GM04504 (cell line): ENCODE measurements at places on chromosomes 16 and 17.
A peak's percentile ranks its signal among the peaks of the same experiment; 100 is the strongest.

- no peak for DNase-seq
These were observed 13.5 kb downstream of the ADORA2B start for GRCh38 chr17:15958484-15958854.

DNA sequence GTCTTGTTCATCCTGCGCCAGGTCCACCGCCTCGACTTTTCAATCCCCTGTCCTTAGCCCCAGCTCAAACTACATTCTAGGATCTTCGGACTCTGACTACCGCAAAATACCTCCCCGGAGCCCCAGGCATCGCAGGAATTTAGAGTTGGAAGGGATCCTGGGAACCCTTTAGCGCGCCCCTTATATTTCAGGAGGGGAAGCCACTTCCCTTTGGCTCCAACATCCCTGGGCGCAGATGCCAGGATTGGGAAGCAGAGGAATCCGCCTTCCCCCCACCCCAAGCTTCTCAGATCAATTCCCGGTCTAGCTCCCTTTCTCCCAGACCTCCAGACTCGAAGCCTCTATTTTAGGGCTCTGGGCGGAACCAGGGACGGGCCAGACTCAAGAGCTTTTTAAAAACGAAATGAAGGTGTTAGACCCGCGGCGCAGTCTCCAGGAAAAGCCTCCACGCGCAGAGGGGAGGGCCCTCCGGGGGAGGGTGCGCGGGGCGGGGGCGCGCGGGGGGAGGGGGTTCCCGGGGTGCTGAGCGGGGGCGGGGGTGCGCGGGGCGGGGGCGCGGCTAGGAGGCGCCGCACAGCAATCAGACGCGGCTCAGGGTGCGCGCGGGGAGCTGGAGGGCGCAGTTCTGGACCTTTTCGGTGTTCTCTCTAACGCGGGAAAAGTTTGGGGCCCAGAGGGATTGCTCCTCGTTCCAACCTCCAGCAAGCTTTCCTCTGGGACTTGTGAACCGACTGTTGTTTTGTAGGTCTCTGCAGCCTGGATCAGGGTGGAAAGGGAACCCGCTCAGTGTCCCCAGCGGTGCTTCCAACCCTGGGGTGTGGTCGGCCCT lies 1.6 kb downstream of the AHSP start:
- peak; percentile 0 for DNase-seq

- DNase-seq: no peak
These were observed 692 bp downstream of the PRR15L start for GRCh38 chr17:47956791-47957590.

- no peak for DNase-seq
These were observed 7.7 kb downstream of the ITGAM start for GRCh38 chr16:31267332-31268032.

DNA sequence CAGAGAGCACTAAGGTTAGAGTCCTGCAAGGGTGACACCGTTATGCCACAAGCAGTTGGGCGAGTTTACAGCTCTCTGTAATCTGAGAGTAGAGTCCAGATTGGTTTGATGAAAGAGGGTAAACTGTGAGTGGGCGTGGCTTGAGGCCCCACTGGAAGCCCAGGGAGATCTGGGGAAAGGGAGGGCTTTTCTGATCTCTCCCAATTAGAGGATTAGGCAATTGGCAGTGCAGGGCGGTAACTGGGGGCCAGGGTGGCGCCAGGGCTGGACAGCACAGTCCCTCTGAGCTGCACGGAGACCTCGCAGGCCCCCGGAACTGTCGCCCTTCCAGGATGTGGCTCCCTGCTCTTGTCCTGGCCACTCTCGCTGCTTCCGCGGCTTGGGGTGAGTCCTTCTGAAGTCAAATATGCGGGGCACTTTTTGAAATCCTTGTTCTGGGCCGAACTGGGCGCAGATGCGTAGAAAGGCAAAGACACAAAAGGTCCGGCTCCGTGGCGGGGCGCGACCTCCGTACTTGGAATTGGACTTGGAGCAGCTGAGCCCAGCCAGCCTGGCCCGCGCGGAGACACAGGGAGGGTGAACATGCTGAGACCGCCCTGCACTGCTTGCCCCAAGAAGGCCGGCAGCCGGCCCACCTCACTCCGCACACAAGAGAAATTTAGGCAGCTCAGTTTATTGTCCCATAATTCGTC lies 72.4 kb downstream of the CES1 start:
- DNase-seq: no peak

GRCh38 chr16:73289232-73289631 lies 241.3 kb upstream of the ZFHX3 start:
- no peak for DNase-seq

DNA sequence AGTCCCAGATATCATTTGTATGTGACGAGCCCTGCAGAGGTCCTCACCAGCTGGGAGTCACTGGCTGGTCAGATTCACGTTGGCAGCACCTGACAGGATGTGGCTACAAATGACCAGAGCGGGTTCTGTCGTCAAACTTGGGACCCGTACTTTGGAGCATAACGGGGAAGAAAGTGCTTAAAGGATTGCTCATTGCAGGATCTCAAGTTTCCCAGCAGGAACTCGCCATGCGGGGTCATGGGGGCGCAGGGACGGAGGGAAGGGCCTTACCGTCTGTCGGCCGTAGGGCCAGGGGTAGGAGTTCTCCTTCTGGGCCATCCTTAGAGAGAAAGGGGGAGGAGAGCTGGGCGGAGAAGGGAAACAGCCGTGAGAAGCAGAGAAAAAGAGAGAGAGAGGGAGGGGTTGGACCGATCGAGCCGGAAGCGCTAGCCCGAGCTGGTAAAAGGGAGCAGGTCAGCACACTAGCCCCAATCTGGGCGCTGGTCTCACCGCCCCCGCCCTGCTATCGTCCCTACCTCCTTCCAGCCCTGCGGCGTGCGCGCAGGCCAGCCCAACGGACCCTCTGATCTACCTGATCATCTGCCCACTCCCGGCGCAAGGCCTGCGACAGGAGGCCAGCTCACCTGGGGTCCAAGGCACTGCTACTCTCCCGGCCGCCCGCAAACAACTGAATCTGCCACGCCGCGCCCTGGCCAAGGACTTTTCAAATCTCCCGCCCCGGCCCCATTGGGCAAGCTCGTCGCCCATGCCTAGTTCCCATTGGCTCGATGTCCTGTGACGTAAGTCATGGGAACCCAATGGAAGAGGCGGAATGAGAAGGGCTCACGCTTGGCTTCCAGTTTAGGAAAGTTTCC lies at the start of gene AURKB:
TSS of gene AURKB (minus strand) at position 669 of the 854 bp plus-strand sequence. CDS start at position 318, 351 bp downstream.
- DNase-seq: peak; percentile 93

GRCh38 chr17:80380555-80381002 lies 34.4 kb upstream of the ENDOV start:
- DNase-seq: no peak
